ENCODE measurements at places on chromosomes 13 and 19.
A peak's percentile ranks its signal among the peaks of the same experiment; 100 is the strongest.

DNA sequence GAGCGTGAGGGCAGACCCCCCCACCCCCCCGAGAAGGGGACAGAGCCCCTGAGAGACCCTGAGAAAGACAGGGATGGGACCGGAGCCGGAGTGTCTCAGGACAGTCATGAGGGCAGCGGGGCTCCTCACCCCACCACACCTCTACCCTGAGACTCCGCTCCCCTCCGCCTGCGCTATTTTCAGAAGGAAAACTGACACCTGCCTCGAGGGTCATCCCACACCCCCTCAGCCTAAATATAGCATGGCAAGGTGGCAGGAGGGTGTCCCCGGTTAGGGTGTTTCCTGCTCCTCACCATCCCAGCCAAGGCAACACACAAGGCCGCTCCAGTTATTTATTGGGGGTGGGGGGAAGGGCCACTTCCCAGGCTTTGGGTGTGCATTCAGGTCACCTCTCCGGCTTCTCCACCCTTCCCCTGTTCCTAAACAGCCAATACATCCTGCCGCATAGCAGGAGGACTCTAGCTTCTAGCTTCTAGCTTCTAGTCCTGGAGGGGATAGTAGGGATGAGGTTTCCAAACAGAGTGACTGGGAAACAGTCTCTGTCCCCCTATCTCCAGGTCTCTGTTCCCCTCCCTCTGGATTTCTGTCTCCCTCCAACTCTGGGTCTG lies 1.4 kb upstream of the NTF4 start:
- peak; percentile 57 for DNase-seq

DNA sequence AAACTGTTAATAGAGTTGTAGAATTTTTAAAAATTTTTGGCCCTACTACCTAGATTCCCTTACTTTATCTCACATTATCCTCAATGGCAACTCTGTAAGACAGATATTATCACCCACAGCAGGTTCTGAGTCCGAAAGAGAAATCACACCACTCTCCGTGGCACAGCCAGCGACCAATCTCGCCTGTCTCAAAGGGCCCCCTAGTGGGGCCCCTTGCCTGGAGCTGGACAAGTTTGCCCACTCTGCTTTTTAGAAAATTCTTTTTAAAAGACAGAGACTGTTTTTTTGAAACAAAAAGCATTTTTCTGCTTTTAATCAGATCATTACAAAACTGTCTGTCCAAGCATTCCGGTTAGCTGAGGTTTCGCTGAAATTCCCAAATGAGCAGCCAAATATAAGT lies 21.7 kb downstream of the PHF11 start:
- DNase-seq, result peak; percentile 70

- DNase-seq, result peak; percentile 63
Measured at GRCh38 chr13:99949679-99950413, 21.7 kb downstream of the ZIC5 start.

DNA sequence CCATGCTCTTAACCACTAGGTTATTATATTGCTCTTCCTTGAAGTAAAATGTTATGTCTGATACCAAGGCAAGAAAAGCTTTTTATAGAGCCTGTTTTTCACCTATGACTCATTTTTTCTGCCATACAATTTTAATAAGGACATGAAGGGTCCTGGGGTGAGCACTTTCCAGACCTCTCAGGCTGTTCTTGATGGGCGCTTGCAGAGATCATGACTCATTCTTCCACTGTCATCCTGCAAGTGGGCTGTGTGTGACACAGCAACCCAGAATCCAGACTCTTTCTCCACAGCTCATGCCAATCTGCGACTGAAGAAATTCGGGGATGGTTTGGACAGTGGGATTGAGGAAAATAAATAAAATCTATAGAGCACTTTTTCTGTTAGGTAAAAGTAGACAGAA lies 506.7 kb upstream of the NBEA start:
- DNase-seq, result no peak

GRCh38 chr13:50224534-50224933 lies 209.3 kb downstream of the KCNRG start:
- DNase-seq, result no peak

- no peak for DNase-seq
Measured at GRCh38 chr19:48186541-48186991, 16.1 kb downstream of the ZSWIM9 start.

- DNase-seq, result no peak
Measured at GRCh38 chr13:28542804-28543203, 47.9 kb upstream of the FLT1 start.

DNA sequence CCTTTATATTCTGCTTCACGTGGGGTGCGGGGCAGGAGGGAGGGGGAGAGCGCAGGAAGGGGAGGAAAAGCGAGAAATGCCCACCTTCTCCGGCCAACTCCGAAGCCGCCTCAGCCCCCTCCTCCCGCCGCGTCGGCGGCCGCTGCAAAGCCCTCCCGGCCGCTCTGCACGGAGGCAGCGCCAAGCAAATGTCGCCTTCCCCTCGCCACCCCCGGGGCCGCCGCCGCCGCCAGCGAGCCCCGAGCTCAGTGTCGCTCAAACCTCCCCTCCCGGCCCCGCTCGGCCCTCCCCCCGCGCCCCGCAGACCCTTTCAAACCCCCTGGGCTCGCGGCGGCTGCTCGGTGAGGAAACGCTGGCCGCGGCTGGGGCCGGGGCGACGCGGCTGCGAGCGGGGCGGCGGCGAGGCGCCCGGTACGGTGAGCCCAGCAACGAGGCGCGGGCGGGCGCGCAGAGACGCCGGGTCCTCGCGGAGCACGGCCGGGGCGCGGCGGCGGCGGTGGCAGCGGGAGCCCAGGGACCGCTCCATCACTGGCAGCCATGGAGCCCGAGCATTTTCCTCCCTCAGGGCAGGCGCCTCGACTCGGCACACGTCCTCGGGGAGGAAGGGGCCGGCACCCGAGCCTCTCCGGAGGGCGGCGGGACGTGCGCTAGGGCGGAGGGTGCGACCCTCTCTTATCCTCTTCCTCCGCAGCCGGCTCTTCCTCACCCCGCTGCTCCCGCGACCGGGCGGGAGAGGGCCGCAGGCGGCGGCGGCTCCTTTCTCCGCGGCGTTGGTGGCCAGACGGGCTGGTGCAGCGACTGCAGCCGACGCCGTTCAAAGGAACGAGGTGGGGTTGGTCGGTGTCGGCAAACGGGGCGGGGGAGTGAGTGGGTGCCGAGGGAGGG lies 463 bp upstream of the TSC22D1 start:
- DNase-seq, result peak; percentile 67

DNA sequence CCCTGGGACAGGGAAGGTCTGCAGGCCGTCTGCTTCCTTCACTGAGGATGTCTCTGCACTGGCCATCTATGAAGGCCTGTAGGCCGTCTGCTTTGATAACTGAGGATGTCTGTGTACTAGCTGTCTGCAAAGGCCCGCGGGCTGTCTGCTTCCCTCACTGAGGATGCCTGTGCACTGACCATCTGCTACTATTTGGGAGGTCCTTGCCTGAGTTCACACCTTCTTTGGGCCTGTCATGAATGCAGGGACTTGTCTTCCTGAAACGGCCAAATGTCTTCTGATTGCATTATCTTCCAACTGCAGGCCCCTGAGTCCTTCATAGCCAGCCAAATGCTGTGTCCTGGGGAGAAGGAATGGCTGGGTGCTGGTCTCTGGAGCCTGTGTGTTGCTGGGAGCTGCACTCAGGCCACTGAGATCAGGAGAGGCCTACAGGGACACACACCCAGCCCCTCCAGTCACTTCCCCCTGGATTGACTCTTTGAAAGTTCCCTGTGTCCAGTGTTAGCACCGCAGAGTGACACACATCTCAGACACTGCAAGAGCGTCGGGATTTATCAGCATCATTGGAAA lies 72.9 kb downstream of the TEX29 start:
- peak; percentile 17 for DNase-seq

GRCh38 chr13:48643159-48643558 lies 10.6 kb upstream of the CYSLTR2 start:
- DNase-seq, result no peak

DNA sequence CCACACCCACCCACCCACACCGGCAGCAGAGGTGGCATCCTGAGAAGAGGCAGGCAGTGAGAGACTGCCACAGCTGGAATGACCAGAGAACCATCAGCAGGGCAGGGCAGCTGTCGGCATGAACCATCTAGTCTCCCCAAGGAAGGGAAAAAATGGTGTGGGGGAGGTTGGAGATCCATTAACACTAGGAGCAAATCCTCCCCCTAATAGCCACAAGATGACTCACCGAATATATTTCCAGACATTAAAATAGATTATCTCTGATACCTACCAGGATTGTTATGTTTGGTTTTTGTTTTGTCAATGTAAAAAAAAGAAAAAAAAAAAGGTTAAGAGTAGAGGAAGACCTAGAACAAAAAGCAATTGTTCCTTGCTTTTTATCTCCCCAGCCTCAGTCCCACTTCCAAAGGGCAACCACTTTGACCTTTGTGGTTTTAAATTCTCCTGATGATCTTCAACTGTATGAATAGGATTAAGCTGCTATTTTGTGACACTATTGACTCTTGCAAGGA lies 34.2 kb downstream of the THSD1 start:
- DNase-seq, result peak; percentile 53

DNA sequence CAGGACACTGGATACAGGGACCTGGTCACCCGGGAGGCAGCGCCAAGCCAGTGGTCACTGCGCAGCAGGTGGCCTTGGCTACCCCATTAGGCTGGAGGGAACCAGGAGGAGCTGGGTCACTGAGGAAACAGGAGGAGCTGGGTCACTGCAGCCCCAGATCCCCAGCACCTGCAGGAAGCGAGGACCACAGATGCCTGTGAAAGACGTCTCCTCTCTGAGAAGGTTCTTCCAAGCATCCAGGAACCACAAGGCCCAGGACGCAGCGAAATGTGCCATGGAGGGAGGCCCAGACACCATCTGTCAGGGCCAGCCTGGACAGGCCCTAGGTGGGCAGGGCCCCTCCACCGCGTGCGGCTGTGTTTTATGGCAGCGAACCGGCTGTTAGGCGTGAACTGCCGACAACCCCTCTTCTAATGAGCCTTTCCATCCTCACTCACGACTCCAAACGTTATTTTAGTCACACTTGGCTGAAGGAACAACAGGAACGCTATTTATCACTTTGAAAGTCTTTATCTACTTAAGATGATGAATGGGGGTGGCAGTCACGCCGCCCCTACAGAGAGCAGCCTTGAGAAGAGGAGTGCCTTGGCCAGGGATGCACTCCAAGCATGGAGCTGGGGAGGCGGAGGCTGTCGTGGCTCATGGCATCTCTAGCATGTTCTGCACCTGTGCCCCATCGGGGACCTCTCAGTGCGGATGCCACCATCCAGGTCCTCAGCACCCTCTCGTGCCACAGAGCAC lies 53.3 kb downstream of the CEBPG start:
- no peak for DNase-seq

- no peak for DNase-seq
Measured at GRCh38 chr13:51562011-51562671, 22.1 kb upstream of the WDFY2 start.

DNA sequence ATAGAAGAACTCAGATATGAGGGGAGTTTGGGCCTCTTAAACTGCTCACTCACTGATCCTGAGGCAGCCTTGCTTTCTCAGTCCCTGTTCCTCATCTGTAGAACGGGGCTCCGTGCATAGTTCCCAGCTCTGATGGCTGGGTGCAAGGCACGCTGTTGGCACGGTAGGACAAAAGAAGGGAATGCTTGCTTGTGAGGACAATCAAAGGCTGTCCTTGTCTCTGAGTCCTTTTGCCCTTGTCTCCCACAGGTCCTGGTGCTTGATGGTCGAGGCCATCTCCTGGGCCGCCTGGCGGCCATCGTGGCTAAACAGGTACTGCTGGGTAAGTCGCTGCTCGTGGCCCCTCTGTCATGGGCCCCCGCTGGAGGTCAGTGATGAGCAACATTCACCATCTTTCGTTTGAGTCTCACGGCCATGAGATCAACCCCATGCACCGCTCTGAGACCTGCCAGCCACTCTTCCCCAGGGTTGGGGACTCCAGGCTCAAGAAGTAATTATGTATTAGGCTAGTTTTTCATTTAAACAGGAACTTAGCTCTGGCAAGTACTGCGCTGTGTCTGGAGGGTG lies 2.3 kb downstream of the RPL13A start:
- no peak for DNase-seq

GRCh38 chr13:73900591-73900990 lies 233.6 kb downstream of the KLF12 start:
- DNase-seq, result no peak

DNA sequence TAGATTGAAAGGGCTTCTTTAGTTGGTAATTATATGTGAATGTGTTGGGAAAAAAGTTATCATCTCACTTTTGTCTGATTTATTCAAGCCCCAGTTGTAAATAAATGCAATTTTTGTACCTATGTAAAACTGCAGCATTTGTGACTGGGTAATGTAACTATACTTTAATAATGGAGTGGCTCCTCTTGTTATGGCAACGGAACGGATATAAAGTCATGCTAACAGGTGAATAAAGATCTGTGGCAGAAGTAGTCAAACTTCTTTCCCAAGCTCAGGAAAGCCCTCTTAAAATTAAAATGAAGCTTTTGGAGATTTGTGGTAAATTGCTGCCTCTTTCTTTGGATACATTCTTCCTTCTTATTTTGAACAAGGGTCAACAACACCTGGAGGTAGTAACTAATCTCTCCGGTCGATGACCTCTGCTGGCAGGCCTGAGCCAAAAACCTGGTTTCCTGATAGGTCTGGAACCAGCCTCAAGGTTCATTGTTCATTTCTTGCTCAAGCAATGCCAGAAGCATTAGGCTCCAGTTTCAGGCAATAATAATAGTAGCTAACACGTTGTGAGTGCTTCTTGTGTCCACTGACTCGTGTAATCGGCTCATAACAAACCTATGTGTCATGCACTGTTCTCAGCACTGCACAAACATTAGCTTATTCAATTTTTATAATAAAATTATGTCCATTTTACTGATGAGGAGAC lies 313.4 kb upstream of the DACH1 start:
- peak; percentile 53 for DNase-seq

DNA sequence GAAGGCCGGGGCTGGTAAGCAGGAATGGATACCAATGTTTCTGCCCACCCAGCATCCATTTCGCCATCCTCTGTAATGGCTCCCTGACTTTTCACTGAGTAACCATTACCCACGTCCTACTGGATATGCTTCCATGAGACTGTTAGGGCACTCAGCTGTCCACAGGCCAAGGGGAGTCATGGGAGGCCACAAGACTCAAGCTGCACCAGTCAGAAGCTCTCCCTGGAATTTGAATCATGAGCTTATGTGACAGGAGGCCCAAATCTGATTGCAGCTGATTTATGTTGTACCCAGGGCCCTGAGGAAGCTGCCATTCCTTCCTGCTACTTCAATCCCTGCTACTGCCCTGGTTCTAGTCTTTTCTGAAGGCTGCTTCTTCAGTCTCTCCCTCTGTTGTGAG lies 28.3 kb downstream of the DEDD2 start:
- DNase-seq, result no peak

DNA sequence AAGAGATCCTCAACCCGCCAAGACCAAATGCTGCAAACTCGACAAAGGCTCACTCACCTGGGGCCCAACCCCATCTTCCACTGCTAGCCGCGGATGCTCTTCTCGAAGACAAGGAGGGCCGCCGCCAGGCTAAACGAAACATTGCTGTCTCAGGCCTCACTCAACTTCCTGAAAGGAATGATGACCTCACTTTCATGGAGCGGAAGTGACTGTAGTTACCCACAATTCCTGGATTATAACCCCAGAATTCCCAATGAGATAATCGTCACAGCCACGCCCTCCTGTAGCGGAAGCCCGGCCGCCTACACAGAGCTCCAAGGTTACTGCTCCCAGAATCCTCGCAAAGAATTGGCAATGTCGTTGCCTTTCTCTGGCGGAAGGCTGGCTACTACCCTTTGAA lies 10.5 kb upstream of the ZNF112 start:
- DNase-seq, result peak; percentile 38

All from endodermal cell (in vitro differentiated cells).